ENCODE measurements at places on chromosomes 6 and 20.

GRCh38 chr20:59013959-59014608 is 5.1 kb upstream of the TUBB1 start:
- peak; percentile 20 for DNase-seq

- DNase-seq = no peak
These were observed 3.5 kb upstream of the MYT1 start for GRCh38 chr20:64160526-64161355.

GRCh38 chr6:126923807-126924206 is 194.7 kb upstream of the RSPO3 start:
- no peak for DNase-seq

GRCh38 chr6:98894810-98895209 is 52.9 kb downstream of the FBXL4 start:
- DNase-seq = no peak

GRCh38 chr20:6562111-6562510 is 205.4 kb upstream of the BMP2 start:
- DNase-seq = no peak

- DNase-seq = no peak
These were observed 74.9 kb downstream of the NCOA3 start for GRCh38 chr20:47576516-47577033.

DNA sequence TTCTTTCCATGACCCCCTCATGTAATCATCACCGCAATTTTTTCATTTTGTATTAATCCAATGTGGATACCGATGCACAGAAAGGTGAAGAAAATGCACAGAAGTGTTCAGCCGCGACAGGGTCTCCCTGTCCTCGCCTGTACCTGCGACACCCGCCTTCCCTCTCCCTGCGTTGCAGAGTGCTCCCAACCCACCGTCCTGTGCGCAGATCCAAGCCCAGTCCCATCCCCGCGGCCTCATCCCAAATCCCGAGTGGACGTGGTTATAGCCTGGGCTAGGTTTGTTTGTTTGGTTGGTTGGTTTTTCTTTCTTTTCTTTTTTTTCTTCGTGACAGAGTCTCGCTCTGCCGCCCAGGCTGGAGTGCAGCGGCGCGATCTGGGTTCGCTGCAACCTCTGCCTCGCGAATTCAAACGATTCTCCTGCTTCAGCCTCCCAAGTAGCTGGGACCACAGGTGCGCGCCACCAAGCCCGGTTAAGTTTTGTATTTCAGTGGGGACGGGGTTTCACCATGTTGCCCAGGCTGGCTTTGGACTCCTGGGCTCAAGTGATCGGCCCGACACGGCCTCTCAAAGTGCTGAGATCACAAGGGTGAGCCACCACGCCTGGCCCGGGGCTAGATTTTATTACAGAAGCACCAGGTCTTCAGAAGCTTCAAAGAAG is 536 bp upstream of the RAET1G start:
- DNase-seq = no peak

- peak; percentile 2 for DNase-seq
These were observed 17.9 kb upstream of the RUNX2 start for GRCh38 chr6:45310118-45310788.

DNA sequence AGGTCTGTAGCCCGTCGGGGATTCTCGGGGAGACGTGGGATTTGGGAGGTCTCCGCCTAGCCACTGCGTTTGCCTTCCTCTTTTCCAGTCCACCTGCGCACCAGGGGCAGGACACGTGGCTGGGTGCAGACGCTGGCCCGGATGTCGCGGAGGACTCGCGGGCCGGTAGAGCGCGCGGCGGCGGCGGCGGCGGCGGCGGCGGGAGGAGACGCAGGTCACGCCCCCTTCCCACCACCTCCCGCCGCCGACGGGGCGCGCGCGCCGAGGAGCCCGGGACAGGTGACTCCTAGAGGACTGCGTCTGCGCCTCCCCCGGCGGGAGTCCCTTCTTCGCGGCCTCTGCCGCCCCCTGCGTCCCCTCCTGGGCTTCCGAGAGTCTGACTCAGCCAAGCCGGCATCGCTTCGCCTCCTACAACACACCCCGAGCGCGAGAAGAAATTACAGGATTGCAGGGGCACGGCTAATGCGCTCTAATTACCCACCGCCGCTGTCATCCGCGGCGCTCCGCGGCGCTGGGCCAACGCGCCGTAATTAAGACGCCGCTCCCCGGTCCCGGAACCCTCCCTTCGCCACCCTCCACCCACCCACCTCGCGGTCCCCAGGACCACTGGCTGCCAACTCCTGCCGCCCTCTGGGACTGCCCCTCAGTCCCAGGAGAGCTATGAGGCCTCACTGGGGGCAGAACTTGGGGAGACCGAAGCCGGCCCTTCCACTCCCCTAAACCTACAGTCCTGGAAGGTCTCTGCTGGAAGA is 124.5 kb downstream of the MRPL14 start:
- peak; percentile 32 for DNase-seq

DNA sequence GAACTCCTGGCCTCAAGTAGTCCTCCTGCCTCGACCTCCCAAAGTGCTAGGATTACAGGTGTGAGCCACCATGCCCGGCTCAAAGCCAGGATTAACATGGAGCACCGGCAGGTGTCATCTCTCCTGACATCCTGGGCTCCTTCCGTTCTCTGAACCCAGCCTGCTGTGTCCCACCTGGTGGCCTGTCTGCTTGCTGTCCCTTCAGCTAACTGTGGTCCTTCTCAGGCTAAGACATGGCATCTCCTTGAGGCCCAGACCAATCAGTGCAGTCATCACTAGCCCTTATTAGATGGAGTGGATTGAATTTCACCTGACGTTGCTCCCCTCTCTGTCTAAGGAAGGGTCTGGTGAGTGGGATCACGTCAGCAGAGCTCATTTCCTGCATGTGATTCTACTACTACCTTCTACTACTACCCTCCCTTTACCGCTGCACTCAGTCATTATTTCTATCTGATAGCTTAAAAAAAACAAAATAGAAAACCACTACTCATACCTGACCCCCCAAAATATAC is 28.0 kb upstream of the SYNJ2 start:
- DNase-seq = no peak

- DNase-seq = no peak
These were observed 39.7 kb downstream of the BCAS4 start for GRCh38 chr20:50834599-50835005.

DNA sequence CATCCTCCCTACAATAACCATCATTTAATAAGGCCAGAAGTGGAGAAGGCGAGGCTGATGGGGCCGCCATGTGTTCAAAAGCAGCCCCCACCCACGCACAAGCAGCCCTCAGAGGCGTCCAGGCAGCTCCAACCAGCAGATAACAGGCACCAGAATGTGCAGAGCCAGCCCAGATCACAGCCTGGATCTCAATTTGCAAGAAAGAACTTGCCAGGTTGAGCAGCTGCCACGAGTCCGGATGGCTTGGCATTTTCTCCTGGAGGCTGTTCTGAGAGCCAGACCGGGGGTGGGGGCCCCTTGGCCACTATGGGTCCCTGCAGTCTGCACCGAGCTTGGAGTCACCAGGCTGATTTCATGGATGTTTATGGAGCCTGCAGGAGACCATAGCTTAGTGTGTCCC is 338.1 kb downstream of the PREX1 start:
- no peak for DNase-seq

DNA sequence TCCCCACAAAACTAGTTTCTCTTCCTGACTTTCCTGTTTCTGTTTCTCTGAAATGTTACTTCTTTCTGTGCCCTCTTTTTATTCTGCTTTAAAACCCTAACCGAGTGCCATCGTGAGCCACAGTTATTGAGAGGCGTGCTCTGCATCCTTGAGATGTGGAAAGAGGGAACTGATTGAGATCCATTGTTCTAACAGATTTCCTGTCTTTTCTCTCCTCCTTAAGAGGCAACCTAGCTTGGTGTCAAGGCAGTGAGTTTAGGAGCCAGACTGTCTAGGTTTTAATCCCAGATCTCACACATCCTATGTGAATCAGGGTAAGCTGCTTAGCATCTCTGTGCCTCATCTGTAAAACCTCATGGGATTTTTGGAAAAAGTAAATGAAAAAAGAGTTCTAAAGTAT is 57.5 kb downstream of the SNX9 start:
- DNase-seq = no peak

- no peak for DNase-seq
These were observed 9.9 kb upstream of the BAK1 start for GRCh38 chr6:33589731-33590530.

- DNase-seq = no peak
These were observed 203.2 kb downstream of the COL9A1 start for GRCh38 chr6:70099732-70100131.

DNA sequence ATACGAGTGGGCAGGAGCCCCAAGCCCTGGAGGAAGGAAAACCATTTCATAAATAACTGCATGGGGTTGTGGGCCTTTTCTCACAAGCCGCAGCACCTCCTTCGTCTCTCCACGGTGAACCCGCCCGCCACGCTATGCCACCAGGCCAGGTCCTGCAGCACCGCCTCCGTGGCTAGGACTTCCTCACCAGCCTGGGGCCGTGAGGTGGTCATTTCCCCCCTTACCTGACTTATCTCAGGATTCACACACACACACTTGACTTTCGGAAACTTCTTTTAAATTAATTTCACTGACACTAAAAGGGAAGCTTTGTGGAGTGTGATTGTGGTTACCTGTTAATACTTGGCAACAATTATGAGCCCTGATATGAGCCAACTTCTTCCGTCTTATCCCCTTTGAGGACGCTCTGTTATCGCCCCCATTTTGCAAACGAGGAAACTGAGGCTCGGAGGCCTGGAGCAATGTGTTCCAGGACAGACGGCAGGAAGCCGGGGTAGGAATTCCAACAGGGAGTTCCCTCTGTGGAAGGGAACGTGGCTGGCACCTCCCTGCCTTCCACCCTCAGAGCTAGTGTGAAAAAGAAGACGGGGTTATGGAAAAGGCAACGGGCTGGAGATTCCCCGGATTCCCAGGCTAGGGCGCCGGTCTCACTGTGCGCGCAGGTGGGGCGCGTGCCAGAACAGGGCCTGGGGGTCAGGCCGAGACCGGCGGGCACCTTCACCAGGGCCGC is 817 bp upstream of the SLCO4A1 start:
- DNase-seq = no peak

DNA sequence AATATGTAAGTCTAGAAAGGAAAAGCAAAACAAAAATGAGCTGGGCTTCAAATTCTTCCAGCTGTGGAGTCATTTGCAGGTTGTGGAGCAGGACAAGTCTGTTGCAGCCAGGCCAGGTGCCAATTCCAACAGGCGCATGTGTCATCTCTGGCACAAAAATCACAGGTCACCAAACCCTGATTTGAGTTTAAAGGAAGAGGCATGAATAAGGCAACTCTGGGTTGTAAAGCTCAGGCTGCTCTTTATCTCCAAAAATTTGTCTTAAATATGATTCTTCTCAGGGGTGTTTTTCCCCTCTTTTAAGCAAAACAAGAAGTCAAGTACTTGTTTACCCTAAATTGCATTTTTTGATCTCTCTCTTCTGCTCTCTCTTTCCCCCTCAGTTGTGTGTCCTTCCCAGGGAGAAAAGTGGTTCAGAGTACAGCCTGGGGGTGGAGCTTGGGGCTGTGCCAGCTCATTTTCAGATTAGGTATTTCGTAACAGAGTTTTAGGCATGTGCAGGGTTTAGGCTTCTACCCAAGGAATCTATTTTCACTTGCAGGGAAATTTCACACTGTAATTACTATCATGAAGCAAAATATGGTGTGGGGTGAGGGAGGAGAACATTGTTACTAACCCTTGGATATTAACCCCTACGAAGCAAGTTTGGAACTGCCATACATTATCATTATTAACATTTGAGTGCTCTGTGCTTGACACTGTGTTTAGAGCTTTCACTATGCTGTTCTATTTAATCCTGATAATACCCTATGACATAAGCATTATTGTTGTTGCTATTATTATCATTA is 8.3 kb upstream of the NCOA3 start:
- peak; percentile 34 for DNase-seq
